ENCODE measurements at places on chromosomes 2 and 18.

- DNase-seq, result no peak
These were observed 98.8 kb upstream of the NCKAP5 start for GRCh38 chr2:133667085-133667484.

- DNase-seq, result no peak
These were observed 41.4 kb downstream of the TET3 start for GRCh38 chr2:74025971-74026612.

- DNase-seq, result no peak
These were observed 38.4 kb downstream of the FIGN start for GRCh38 chr2:163697429-163697828.

DNA sequence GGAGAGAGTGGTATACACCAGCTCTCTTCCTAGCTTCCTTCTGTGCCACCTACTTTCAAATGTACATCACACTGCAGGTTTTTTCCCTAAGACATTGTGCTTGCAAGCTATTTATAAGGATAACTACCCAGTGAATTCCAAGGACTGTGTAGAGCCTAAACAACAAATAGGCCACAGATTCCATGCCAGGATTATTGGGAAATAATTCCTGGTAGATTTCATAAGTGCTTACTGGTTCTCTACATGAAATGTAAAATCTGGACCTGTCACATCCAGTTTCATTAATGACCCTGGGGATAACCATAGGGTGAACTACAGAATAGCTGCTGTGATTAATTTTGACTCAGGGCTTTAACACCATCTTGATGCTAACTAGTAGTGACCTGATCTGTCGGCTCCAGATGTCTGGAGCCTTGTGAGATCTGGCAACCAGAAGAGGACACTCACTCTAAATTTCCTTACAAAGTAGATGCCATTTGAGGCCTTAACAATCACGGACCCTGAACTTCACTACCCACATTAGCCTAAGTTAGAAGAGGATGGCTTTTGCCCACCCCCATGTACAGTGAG lies 34.3 kb upstream of the LGALSL start:
- DNase-seq, result no peak

DNA sequence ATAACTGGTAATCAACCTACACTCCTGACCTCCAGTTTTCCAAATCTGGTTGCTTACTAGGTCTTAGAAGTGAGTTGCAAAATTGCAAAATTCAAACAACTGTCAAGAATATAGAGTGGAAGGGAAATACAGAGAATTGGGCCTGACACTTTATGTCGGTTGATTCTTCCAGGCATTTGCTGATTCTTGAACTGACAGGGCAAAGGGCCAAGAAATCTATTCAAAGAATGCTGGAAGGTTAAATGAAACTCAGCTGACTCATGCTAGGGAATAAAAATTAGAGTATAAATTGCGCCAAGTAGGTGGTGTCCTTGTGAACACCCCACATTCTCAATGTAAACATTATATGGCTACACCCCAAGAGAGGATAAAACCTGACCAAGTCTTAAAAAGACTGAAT lies 21.5 kb upstream of the ZSCAN30 start:
- no peak for DNase-seq

GRCh38 chr2:141767051-141767450 lies 363.8 kb downstream of the LRP1B start:
- DNase-seq, result no peak

Measured in posterior vena cava (tissue), 2 donors.